ENCODE measurements at places on chromosomes 3 and 15.

GRCh38 chr3:8903191-8903590 lies 60.1 kb downstream of the RAD18 start:
- DNase-seq, result no peak

GRCh38 chr3:153617463-153617862 lies 455.4 kb downstream of the RAP2B start:
- no peak for DNase-seq

DNA sequence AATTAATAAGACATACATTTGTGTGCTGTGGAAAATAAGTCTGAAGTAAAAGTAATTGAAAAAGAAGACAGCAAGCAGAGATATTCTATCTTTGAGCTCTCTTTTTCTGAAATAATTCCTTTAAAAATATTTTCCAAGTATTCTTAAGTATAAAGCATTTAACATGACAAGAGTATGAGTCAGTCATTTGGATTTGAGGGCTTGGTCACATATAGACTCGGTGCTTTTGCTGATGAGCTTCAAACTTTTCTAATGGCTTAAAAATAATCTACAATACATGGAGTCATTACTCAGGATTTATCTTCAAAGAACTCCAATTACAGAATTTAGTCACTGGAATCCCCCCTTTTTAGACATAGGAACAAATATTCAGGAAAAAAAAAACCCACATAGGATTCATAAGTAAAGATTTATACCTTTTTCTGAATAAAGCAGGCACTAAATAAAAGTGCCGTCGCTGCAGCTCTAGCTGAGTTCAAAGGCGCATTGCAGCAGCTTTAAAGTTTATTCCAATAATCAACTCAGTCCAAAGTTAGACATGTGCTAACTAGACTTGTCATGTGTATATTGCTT lies 147.5 kb downstream of the CTNNB1 start:
- no peak for DNase-seq

DNA sequence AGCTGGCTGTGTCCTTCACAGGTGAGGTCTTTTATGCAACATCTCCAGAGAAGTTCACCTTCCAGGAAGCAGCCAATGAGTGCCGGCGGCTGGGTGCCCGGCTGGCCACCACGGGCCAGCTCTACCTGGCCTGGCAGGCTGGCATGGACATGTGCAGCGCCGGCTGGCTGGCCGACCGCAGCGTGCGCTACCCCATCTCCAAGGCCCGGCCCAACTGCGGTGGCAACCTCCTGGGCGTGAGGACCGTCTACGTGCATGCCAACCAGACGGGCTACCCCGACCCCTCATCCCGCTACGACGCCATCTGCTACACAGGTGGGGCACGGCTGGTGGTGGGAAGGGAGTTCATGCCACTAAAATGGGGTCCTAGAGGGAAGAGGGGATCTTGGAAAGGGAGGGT lies 40.1 kb downstream of the ACAN start:
- DNase-seq, result no peak

- DNase-seq, result no peak
Observed at GRCh38 chr3:171455603-171456550, 4.3 kb downstream of the TNIK start.

DNA sequence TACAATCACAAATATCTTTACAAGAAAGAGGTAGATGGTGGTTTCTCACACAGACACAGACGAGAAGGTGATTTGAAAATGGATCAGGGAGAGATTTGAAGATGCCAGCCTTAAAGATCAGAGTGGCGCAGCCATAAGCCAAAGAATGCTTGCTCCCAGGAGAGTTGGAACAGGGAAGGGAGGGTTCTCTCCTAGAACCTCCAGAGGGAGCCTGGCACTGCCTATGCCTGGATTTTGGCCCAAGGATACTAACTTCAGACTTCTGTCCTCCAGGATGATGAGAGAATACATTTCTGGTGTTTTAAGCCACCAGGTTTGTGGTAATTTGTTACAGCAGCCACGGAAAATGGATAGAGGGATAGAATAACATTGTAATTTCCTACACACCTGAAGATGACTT lies 279.1 kb downstream of the FAM43A start:
- DNase-seq, result no peak

DNA sequence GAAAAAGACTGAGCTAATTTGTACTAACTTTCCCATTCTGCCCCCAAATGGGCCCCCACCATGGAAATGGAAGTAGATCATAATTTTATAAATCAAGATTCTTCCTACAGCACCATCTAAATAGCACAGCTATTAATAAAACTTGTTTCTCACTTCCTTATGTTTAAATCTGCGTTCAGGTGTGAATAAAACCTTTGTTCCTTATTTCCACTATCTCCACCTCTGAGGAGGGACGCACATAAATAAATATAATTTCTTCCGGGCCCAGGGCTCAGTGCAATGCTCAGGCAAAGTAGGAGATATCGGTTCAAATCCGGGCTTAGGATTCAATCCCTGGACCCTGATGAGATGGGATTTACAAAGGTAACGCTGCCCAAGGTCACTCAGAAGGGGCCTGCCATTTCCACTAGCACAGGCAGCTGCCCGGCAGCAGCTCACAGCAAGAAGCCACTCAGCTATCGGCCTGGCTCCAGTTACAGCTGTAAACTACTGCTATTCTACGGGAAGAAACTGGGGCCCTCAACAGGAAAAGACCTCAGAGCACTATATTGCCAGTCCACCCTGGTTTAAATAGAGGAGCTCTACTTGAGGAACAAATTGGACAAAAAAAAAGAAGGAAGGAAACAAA lies 52.5 kb downstream of the FOXP1 start:
- peak; percentile 32 for DNase-seq

GRCh38 chr3:134790065-134790464 lies 5.0 kb upstream of the EPHB1 start:
- DNase-seq, result no peak

GRCh38 chr15:40256638-40257235 lies 17.9 kb downstream of the PAK6 start:
- no peak for DNase-seq

DNA sequence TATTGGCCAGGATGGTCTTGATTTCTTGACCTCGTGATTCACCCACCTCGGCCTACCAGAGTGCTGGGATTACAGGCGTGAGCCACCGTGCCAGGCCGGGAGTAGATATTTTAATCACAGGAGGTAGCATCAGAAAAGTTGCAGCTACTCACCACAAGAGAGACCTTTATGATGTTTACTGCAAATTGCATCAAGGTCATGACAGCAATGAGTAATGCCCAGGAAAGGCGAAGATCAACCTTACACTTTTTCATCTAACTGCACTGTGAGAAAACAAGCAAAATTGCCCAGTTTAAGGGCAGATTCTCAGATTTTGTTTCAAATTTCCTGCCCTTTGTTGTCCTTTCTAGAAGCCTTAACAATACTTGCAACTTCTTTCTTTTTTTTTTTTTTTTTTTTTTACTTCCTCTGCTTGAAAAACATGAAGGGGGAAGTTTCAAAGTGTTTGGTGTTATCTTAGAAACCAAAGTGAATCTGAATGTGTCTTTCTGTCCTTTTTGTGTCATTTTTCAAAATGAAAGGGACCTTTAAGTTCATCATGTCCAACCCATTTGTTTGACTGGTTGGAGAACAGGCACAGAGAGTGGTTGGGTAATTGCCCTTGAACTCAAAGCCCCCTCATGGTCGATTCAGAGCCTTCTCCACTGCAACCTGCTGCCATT lies 25.0 kb downstream of the TGFBR2 start:
- DNase-seq, result no peak

DNA sequence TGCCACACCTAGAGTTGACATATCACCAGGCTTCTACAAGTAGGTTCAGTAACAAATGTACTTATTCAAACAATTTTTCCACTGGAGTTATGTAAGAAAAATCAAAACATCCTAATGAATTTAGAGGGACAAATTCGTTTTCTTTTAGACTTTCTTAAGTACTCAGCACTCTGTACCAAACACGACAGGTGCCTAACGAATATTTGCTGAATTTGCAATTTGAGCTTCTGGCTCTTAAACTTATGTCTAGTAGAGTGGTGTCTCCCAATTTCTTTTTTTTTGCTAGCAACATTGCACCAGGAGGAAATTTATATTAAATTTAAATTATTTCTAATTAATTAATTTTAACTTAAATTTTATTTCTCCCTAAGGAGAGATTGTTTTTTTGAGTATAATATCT lies 397.0 kb downstream of the CNTN3 start:
- DNase-seq, result no peak

DNA sequence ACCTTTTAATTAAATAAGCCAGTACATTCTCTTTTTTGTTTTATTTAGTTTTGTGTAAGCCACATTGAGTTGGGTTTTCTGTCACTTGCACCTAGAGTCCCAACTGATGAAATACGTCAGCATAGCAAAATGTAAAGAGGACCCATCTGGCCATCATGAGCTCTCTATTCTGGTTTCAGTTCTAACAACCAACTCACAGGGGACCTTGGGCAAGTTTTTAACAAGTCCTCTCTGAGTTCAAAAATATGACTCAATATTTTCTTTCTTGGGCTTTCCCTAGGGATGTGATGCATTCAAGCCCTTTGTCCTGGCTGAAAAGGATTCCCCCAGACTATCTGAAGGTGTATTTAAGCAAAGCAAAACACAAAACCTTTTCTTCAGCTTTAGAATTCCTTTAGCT lies 32.9 kb downstream of the PLCH1 start:
- no peak for DNase-seq
